Epithelial cell of alveolus of lung (primary cell): ENCODE measurements at places on chromosomes 12 and 14. TPM values are rescaled to one million over a fixed set of nuclear protein-coding genes. Genes with fewer than 3 reads are reported as not detected.

The CAPS2 gene
- total RNA-seq: 1.7 and 11.3 TPM in 2 replicates

The CSRP2 gene
- total RNA-seq: 37.4 and 43.1 TPM in 2 replicates

The PRMT5 gene
- total RNA-seq: 54.9 and 84.9 TPM in 2 replicates

The RERG gene
- total RNA-seq: 0.26 and 2.0 TPM in 2 replicates

The SIX6 gene
- not detected in 2 replicates for total RNA-seq

The STAC3 gene
- total RNA-seq: 0.26 and 4.5 TPM in 2 replicates

The C12orf60 gene
- 1.3 and 2.1 TPM in 2 replicates for total RNA-seq

The MAP3K9 gene
- total RNA-seq: 0.48 and 1.7 TPM in 2 replicates

The ACVR1B gene
- total RNA-seq: 9.1 and 18.8 TPM in 2 replicates

The SH2B3 gene
- 19.9 and 63.2 TPM in 2 replicates for total RNA-seq

The AKT1 gene
- 126 and 130 TPM in 2 replicates for total RNA-seq

The SOAT2 gene
- total RNA-seq: 0.48 TPM in 1 of 2 replicates, not detected in the other

The SELPLG gene
- 0.26 and 2.2 TPM in 2 replicates for total RNA-seq

The CMA1 gene
- not detected in 2 replicates for total RNA-seq

The LRRIQ1 gene
- 0.13 and 0.48 TPM in 2 replicates for total RNA-seq

The MMP19 gene
- total RNA-seq: 21.9 and 38.4 TPM in 2 replicates

The NOVA1 gene
- 1.7 and 6.1 TPM in 2 replicates for total RNA-seq

The L3HYPDH gene
- total RNA-seq: 21.3 and 38.9 TPM in 2 replicates

The KRT77 gene
- total RNA-seq: not detected in 2 replicates

The STON2 gene
- 0.96 and 1.9 TPM in 2 replicates for total RNA-seq

The RNF34 gene
- 30.5 and 39.6 TPM in 2 replicates for total RNA-seq

The TAS2R46 gene
- 2.8 TPM in 1 of 2 replicates, not detected in the other for total RNA-seq

The KRT6C gene
- not detected in 2 replicates for total RNA-seq

The PIWIL1 gene
- total RNA-seq: not detected in 2 replicates

The NFATC4 gene
- total RNA-seq: 36.1 and 111 TPM in 2 replicates

The CHURC1 gene
- 38.7 and 65.8 TPM in 2 replicates for total RNA-seq

The SLC39A5 gene
- not detected in 2 replicates for total RNA-seq

The DAO gene
- total RNA-seq: not detected in 2 replicates

The RD3L gene
- not detected in 2 replicates for total RNA-seq

The MDGA2 gene
- 0.13 TPM in 1 of 2 replicates, not detected in the other for total RNA-seq

The C12orf42 gene
- total RNA-seq: not detected in 2 replicates

The KRT75 gene
- total RNA-seq: not detected in 2 replicates

The LRTM2 gene
- not detected in 2 replicates for total RNA-seq

The TRHDE gene
- total RNA-seq: 16.8 and 20.8 TPM in 2 replicates

The RFX4 gene
- not detected in 2 replicates for total RNA-seq

The CATSPERB gene
- total RNA-seq: not detected in 2 replicates

The ANHX gene
- total RNA-seq: not detected in 2 replicates
